ENCODE measurements at places on chromosomes 3 and 15.

DNA sequence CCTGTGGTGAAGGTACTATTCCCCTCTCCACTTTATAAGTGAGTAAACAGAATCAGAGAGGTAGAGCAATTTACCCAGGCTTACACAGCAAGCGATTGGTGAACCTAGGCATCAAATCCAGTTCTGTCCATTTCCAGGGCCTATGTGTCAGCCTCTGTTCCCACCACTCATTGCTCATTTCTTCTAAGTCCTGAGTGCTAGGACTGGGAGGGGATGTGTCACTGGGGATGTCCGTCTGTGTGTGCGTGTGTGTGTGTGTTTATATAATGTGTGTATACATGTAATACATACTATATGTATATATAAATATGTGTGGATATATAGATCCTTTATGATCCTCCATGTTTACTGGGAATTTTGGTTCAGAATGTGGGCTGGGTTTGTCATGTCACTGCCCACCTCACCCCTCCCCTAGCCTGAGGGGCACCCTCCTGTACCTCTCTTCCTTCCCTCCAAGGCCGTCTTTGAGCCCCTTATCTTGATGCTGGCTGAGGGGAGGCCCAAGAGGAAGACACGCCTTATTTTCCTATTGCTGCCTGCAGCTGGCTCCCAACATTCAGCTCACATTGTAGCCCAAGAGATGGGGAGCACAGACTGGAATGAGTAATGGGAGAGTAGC lies 2.1 kb downstream of the TMEM43 start:
- DNase-seq: no peak

DNA sequence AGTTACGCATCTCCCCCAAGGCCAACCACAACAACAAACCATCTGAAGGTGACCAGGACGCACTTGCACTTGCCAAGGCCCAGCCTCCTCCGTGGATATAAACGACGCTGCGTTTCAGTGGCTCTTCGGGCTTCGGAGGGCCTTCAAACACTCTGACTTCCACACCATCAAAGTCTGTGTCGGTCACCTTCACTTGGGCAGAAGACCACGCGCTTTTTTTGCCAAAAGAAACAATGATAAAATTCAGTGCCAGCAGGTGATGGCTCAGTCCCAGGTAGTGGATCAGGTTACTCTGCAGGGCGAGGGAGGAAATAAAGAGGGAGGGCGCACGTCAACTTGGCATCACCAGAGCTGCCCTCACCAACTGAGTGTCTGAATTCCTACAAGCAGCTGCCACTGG lies 63.0 kb downstream of the NCEH1 start:
- DNase-seq: no peak

DNA sequence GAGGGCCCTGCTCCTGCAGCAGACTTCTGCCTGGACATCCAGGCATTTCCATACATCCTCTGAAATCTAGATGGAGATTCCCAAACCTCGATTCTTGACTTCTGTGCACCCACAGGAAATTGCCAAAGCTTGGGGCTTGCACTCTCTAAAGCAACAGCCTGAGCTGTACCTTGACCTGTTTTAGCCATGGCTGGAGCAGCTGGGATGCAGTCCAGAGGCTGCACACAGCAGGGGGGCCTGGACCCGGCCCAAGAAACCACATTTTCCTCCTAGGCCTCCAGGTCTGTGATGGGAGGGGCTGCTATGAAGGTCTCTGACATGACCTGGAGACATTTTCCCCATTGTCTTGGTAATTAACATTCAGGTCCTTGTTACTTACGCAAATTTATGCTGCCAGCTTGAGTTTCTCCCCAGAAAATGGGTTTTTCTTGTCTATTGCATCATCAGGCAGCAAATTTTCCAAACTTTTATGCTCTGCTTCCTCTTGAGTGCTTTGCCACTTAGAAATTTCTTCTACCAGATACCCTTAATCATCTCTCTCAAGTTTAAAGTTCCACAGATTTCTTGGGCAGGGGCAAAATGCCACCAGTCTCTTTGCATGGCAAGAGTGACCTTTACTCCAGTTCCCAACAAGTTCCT lies 11.8 kb upstream of the MYO5A start:
- no peak for DNase-seq

- no peak for DNase-seq
These were observed 468.4 kb upstream of the MDFIC2 start for GRCh38 chr3:70780790-70781189.

- no peak for DNase-seq
These were observed 647.8 kb upstream of the CCDC54 start for GRCh38 chr3:106729481-106729880.

- no peak for DNase-seq
These were observed 538.0 kb downstream of the GABRG3 start for GRCh38 chr15:27509014-27509413.

DNA sequence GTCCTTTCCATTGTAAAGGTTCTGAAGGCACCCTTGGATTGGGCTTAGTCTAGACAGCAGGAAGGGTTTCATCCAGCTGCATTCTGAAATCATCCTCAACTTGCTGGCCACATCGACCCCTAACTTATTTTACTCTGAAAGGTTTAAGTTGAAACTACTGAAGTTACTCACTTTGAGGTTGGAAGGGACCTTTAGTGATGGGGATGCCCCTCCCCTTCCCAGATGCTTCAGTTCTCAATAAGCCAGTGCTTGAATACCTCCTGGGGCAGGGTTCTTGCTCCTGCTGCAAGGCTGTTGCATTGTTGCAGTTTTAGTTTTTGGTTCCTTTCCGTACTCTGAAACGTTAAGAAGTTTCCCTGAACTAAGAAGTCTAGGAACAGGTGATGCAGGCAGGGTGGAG lies 26.4 kb downstream of the FGD5 start:
- no peak for DNase-seq

DNA sequence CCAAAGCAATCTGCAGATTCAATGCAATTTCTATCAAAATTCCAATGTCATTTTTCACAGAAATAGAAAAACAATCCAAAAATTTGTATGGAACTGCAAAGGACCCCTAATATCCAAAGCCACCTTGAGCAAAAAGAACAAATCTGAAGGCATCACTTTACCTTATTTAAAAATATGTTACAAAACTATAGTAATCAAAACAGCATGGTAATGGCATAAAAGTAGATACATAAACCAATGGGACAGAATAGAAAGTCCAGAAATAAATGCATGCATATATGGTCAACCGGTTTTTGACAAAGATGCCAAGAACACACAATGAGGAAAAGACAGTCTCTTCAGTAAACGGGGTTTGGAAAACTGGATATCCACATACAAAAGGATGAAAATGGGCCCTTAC lies 39.4 kb upstream of the PPARG start:
- DNase-seq: no peak

DNA sequence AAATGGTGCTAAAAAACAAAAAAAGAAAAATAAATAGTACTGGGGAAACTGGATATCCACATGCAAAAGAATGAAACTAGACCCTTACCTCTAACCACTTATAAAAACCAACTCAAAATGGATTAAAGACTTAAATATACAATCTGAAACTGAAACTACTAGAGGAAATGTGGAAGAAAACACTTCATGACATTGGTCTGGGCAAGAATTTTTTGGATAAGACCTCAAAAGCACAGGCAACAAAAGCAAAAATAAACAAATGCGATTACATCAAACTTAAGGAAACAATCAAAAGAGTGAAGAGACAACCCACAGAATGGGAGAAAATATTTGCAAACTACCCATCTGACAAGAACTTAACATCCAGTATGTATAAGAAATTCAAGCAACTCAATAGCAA lies 6.4 kb downstream of the IFT57 start:
- DNase-seq: no peak

DNA sequence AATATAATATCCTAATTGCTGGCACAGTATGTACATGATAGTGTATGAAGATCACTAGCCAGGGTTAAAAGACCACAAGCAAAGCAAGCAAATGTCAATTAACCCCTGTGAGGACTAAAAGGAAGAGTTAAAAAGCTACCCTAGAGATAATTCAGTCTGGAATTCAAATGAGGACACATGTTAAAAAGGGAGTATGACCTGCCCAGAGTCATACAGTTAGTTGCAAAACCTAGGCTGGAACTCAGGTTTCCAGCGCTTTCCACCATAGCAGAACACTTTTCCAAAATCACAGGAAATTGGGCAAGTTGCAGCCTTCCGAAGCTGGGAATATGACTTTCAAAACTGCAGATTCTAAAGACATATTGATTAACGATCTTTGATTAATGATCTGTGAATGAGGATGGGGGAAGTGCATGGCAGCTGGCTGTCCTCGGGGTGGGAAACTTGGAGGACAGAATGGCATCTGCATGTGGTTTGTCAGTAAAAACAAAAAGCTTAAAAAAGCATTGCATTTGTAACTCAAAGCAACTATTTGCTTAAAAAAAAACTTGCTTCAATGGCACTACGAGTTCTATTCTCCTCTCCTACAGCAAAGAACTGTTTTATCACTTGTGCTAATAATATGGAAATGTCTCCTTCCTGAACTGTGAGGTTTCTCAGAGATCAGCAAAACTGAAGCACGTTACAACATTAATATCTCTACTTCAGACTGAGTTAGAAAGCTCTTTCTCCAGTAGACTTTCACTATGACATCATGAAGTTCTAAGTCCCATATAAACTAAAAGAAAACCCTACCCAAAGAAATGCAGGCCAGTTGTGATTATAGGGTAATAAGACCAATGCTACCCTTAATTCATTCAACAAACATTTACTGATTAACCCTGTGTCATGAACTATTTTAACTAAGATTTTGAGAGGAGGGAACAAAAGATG lies 46.2 kb downstream of the IGSF11 start:
- no peak for DNase-seq

Data from stimulated activated CD4-positive, alpha-beta T cell treated with anti-CD3 and anti-CD28 coated beads, Interleukin-15, amount 100 ng/mL, for 48 hours (primary cell).